ENCODE measurements at places on chromosomes 5 and 9.

- no peak for DNase-seq
These were observed 69.7 kb downstream of the TRIO start for GRCh38 chr5:14212838-14213237.

GRCh38 chr5:147170603-147171002 is 64.2 kb upstream of the STK32A start:
- no peak for DNase-seq

GRCh38 chr5:73792687-73793320 is 166.8 kb downstream of the ARHGEF28 start:
- peak; percentile 22 for DNase-seq

- no peak for DNase-seq
These were observed 86.7 kb upstream of the SLC30A5 start for GRCh38 chr5:69007163-69007562.

- DNase-seq = no peak
These were observed 106.0 kb downstream of the CD180 start for GRCh38 chr5:67090593-67090992.

DNA sequence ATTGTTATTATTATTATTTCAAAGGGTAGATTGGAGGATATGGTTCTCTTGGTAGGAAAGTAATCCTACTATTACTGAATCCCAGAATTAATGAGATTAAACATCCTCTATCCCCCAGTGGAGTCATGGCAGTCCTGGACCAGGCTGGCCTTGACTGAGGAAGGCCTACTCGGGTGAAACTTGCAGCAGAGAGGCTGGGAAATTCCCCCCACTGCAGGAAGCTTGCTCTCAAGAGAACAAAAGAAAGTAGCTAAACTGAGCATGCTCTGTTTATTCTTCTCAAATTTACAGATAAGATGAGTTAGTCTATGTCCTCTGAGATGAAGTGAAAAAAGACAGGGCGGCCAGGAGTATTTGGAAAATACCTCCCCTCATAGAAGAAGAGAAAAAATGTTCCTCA is 233.9 kb upstream of the RPS23 start:
- DNase-seq = no peak

DNA sequence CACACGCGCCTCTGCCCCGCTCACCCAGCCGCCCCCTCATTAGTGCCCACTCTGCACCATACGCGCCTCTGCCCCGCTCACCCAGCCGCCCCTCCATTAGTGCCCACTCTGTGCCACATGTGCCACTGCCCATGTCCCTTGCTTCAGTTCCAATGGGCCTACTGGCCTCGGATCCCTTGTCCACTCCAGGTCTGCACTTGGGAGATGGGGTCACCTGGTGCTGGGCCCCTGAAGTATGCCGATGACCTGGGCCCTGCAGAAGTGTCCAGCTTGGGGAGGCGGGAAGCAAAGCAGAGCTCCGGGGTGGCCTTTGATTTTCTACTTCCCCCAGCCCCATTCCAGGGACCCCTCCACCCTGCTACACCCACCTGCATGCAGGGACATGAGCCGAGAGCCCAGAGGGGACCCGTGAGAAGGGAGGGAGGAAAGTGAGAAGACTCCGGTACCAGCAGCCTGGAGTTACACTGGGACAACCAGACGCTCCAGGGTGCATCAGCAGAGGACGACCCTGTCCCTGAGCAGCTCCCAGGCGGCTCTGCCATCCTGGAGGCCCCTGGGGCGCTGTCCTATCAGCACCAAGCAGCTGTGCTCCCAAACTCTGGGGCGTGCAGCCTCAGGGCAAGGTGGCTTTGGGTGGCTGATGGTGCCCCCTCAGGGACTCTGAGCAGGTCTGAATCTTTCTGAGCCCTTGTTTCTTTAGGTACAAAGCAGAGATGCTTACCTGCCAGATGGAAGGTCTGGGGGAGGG is 140.8 kb downstream of the RXRA start:
- no peak for DNase-seq

DNA sequence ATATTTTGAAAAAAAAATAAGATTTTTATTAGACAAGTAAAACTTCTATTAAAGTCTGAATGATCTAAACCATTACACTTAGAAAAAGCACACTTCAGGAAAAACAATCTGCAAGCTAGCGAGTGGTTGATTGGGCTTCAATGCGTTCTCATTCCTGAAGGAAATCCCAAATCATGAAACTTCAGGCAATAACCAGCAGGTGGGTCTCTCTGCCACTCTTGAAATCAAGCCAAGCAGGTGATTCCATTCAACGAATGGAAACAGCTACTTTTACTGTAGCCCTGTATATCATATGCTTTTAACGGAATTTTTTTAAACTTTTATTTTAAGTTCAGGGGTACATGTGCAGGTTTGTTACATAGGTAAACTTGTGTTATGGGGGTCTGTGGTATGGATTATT is 234.5 kb upstream of the TRPM3 start:
- no peak for DNase-seq

DNA sequence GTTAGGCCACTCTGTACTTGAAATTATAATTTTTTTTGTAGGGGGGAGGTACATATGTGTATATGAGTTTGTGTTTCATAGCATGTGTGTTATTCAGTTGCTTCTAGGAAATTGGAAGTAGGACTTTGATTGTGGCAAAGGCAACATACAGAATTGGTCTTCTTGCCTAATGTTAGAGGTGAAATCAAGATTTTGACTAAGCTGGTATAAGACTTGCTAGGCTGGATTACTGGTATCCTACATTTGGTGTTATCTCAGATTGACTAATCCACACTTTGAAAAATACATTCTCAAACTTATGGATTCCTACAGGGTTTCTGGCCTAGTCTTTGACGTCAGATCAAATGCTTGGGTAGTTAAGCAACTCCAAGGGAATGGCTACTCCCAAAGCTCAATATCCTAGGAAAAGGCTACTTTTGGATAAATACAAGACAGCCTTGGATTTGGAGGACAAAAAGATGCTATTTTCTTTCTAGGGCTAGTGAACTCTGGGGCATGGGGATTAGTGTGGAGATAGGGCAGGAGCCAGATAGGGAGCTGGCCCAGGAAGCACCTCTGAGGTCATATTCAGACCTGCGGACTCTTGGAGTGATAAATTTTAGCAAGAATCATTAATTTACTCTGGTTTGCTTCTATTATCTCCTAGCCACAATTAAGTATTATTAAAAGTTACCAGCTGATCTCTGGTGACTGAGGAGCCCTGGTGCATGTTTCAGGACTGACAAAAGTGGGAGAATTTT is 144.0 kb upstream of the RPS23 start:
- DNase-seq = no peak

GRCh38 chr9:94079236-94079635 is 5.0 kb upstream of the PTPDC1 start:
- no peak for DNase-seq

DNA sequence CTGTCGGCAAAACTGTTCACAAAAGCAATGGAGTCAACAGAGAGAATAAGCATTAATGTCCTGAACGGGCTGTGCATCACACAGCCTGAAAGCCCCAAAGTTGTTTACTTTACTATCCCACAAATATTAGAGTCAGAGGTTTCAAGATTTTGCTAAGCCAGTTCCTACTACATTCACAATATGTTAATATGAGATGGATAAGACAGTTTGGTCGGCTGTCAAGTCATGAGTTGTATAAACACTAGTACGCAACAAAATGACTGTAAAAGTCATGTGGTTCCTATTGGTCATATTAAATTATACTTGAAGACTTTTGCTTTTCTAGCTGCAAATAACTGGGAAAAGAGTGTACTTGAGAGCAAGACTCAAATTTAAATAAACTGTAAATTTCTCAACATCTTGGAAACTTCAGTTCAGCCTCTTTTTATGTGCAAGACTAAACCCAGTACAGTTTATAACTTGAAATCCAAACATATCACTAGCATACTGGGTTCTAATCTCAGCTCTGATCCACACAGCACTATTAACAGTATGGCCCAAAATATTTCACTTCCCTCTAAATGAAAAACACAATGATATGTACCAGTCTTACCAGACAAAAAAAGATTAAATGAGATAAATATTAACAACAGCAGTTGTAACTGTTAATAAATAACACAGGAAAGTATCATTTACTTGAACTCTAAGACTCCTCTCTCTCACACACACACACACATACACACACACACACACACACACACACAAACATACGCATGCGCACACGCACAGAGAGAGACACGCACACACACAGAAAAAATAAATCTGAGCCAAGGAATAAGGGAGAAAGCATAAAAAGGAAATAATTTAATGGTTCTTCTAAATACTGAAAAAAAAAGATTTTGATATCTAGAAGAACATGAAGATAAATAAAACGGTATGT is 33.1 kb downstream of the FANCC start:
- no peak for DNase-seq

DNA sequence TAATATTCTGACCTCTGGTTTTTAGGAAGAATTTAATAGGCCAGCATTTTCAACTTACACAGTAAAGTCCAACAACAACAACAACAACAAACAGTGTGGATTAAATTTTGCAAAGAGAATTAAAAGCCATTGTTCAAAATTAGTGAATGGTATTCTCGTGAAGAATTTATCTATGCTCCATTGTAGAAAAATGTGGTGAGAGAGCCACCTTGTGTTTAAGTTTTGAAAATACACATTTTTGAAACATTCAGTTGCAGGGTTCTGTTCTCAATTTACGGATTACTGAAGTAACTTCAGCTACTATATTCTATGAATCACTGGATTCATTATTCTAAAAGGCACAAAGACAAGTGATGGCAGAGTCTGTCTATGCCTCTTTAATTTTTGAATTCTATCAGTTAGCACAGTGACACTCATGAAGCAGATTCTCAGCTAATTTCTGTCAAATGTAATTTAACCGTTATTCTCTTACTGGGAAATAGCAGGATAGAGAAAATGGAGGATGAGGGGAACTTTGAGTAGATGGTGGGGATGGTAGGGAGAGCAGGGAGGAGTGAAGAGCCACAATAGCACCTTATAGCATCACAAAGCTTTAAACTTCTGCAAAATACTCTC is 11.0 kb downstream of the CCDC152 start:
- DNase-seq = no peak

DNA sequence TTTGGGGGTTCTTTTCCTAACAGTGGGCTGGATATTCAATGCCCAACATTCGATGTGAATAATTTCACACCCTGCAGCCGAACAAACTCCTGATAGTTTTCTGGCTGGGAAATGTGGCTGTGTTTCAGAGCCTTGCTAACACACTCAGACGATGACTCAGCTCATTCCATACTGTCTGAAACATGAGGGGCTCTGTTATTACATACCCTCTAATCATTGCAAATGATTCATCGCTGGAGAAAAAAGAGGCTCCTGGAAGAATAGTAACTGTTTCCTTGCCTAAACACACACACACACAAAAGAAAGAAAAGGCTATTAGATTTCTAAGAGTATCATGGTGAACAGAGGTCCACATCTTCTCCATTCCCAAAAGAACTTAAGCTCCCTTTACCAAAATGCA is 75.8 kb downstream of the OXCT1 start:
- DNase-seq = no peak

- DNase-seq = no peak
These were observed 58.8 kb downstream of the FAM78A start for GRCh38 chr9:131217331-131218031.

DNA sequence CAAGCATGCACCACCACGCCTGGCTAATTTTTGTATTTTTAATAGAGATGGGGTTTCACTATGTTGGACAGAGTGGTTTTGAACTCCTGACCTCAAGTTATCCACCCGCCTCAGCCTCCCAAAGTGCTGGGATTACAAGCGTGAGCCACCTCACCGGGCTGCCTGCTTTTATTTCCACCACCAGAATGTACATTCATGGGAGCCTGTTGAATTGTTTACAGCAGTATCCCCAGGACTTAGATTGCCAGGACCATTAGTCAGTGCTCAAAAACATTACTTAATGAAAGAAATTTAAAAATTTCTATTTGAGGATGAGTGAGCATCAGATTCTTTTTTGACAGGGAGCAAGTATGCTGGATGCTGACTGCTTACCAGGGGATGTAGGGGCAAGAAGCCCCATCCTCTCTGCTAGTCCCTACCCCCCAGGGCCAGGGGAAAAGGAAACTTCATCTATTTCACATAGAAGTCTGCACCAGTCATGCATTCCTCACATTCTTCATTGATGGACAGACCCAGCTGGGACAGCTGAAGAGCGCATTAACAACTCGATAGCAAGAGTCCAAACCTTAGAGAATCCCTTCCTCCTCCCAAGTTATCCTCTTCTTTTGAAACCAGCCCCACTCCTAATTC is 10.3 kb upstream of the RGMB start:
- no peak for DNase-seq

DNA sequence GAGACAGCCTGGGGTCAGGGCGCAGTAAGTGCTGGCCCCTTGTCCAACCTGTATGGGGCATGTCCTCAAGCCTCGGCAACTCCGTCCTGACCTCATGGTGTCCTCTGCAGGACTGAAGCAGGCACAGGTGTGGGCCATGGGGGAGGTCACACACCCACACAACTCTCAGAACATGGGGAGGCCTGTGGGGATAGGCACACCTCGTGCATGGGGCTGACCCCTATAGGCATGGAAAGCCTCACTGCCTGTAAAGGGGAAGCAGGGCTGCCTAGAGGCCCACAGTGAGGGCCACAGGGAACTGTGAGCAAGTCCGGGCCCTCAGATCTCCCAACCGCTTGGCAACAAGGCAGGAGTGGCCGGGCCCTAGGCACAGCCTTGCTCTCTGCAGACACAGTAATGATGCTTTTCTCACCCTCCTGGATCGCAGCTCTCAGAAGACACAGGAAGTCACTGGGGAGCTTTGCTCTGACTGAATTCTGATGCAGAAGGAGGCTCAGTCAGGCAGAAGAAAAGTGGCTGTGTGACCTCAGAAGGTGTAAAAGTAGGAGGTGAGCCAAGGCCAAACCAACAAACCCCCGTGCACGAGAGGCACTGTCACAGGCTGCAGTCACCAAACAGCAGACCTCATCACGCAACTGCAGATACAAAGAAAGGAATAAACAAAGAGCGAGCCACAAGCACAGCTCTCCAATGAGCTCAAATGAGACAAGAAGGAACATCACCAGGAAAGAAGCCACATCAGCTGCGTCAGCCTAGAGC is 5.4 kb downstream of the IPPK start:
- DNase-seq = no peak

DNA sequence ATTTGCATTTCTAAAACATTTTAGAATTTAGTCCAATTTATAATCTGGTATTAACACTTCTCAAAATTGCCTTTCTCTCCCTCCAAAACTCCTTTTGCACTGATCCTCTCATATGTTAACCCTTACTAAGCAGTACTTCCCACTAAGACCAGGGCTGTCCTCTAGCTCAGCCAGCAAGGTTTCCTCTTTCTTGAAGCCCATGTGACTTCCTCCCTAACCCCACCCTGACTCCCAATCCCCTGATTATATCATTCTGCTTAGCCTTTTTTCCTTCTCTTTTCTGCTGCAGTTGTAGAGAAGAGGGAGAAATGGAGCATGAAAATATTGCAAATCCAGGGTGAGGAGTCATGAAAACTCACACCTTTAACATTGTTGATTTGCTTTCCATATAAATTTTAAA is 241.7 kb downstream of the MCTP1 start:
- DNase-seq = no peak

All from stimulated activated CD8-positive, alpha-beta memory T cell treated with anti-CD3 and anti-CD28 coated beads, Interleukin-2, amount 100 ng/mL, for 1 hour (primary cell).